ENCODE measurements at places on chromosomes 2 and 18. TPM values are rescaled to one million over a fixed set of nuclear protein-coding genes. Genes with fewer than 3 reads are reported as not detected.

RFTN2 gene
- 13.2 TPM for polyA plus RNA-seq

STAT4 gene
- 1.5 TPM for polyA plus RNA-seq

DNA sequence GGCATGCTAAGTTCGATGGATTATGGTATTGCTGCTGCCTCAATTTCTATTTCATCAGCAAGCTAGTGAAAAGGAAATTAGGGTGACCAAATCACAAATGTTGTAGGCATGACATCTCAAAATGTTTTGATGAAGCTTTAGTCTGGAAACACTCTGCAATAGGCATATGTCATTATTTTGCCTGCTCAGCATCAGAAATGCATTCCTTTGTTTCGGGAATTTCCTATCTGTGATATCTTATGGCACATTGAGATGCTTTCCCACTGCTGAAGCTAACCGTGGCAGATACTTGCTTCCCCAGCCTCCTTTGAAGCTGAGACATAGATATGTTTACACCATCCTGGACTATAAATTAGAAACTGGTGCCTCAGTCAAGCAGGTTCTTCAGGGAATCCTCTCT, 119.7 kb downstream of the CDC42EP3 start:
- no peak for DNase-seq

GRCh38 chr2:28716265-28716865, 35.3 kb upstream of the PPP1CB start:
- peak; percentile 63 for DNase-seq

DNA sequence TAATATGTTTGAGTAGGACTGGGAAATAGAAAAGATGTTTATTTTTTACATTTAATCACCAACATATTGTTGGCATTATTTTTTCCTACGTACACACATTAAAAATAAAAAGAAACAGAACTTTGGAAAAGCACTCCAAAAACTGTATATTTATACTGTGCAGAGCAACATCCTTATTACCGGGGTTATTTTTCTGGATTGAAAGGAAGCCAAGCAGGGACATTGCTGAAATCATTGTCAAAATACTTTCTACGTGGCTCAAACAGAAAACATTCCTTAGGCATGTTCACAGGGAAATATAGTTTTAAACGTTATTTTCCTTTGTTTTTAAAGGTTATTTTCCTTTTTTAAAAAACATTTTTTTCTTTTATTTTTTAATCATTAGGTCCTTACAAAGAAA, 315.0 kb upstream of the SMIM21 start:
- peak; percentile 38 for DNase-seq

DNA sequence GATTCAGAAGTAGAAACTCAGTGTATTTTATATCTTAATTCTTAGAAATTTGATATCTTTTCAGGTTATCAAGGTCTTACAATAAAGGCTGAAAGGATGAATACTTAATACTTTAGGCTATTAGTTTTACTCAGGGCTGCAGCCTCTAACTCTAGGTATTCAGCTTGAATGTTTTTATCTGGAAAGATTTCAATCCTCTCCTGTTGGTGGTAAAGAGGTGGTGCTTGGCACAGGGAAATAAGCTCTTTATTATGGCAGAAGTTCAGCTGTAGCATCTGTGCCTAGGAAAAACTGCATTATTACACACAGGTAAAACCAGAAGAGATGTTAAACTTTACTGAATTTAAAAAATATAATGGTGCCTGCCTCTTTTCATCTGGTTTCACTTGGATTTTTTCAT, 11.1 kb downstream of the ACVR2A start:
- no peak for DNase-seq

DNA sequence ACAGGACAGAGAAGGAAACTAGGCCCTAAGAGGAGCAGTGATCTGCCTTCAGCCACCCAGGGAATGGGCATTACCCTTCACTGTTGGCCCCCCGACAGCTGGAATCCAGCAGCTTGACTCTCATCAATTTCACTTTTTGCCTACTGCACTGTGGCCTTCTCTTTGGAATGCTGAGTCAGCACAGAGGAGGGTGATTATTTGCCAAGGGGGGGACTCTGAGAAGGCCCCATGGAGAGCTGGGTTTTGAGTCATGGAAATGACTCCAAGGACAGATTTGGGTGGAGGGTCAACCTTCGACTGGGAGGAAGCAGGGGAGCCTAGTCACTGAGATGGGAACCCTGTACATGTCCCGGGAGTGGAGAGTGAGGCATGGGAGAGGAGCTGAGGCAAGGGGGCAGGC, 38.1 kb upstream of the NTSR2 start:
- no peak for DNase-seq

Measured in hindlimb muscle (tissue), 1 donor.